ENCODE measurements at places on chromosomes 13 and 19.

DNA sequence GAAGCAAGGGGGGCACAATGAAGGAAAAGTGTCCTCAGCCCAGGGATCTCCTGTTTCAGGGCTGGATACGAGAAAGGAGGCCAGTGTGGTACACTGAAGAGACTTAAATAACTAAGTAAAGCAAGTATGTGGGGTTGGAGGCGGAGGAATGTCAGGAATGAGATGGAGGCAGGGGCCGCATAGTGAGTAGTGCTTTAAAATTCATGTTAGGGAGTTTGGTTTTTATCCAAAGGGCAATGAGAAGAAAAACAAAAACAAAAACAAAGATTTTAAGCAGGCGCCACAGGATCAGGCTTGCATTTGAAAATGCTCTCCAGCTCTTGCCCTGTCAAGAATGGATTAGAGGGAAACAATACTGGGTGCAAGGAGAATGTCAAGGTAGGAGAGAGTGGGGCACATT lies 273.4 kb downstream of the DCLK1 start:
- no peak for DNase-seq

DNA sequence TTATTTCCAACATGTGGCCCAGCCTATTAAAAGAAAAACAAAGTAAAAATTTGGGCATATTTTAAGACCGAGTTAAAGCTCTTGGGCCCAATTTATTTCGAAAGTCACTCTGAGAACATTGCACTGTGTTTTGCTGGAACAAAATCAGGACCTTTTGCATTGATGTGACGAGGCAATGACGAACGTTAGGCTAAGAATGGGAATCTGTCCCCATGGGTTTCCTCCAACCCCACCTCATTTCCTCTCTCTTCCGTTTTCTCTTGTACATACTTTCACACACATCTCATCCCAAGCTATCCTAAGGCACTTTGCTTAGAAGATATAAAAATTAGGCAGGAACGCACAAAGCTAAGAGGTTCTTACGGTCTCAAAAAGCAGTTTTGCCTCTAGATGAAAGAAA lies 22.1 kb downstream of the EDNRB start:
- DNase-seq = no peak

- DNase-seq = no peak
Measured at GRCh38 chr13:37435881-37436280, 162.7 kb downstream of the POSTN start.

DNA sequence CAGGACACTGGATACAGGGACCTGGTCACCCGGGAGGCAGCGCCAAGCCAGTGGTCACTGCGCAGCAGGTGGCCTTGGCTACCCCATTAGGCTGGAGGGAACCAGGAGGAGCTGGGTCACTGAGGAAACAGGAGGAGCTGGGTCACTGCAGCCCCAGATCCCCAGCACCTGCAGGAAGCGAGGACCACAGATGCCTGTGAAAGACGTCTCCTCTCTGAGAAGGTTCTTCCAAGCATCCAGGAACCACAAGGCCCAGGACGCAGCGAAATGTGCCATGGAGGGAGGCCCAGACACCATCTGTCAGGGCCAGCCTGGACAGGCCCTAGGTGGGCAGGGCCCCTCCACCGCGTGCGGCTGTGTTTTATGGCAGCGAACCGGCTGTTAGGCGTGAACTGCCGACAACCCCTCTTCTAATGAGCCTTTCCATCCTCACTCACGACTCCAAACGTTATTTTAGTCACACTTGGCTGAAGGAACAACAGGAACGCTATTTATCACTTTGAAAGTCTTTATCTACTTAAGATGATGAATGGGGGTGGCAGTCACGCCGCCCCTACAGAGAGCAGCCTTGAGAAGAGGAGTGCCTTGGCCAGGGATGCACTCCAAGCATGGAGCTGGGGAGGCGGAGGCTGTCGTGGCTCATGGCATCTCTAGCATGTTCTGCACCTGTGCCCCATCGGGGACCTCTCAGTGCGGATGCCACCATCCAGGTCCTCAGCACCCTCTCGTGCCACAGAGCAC lies 53.3 kb downstream of the CEBPG start:
- DNase-seq = no peak

- no peak for DNase-seq
Measured at GRCh38 chr13:24011266-24011665, 114.0 kb upstream of the C1QTNF9B start.

- no peak for DNase-seq
Measured at GRCh38 chr19:54141356-54141755, 3.8 kb downstream of the CNOT3 start.

- no peak for DNase-seq
Measured at GRCh38 chr19:58079792-58080191, 18.2 kb downstream of the ZSCAN18 start.

DNA sequence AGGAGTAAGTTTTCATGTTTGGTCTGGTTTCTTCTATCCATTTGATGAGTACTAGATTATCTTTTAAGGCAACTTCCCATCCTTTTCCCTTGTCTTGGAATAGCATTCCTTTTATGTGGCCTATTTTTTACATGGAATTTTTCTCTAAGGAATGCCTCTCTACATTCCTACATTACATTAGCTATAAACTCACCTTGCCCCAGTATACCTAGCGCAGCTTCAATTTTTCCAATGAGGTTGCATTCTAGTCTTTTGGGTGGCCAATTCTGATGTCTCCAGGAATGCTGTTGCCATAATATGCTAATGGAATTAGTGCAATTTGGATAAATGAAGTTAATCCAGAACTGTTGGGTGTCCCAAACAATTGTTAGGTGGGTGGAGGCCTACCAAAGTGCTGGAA lies 33.8 kb downstream of the KBTBD6 start:
- DNase-seq = no peak

- no peak for DNase-seq
Measured at GRCh38 chr13:20129076-20129475, 31.8 kb downstream of the GJA3 start.

DNA sequence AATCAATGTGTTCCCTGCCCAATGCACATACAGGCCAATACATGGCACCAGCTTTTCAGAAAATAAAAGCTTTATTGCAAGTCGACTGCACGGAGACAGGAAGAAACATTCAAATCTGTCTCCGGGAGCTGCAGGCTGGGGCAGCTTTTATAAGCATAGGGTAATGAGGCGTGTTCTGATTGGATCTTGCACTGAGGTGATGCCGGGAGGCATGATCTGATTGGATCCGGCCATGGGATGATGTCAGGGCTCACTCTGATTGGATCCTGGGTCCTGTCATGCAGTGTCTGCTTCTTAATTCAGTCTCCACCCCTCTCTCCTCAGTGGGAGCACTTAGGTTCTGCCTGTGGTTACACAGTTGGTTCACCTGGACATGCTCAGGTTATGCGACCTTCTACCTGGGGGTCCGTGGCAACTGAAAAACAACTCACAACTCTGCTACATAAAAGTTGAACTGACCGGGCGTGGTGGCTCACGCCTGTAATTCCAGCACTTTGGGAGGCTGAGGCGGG lies 11.8 kb upstream of the FBN3 start:
- DNase-seq = no peak

DNA sequence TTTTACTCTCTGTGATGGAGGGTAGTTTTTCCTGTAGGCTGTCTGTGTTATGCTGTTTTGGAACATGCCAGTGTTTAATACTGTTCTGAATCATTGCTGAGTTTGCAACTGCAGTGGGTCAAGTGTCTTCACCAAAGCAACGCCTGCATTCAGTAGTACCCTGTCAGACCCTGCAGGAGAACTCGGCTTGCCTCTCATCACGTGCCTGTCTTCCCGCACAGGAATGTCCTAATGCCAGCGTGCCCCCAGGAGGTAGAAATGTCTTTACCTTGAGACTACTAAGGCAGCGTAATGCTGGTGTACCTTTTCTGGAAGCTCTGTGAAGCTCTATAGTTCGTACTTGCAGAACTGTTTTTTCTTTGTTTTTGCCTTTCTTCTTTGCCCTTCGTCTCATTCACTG lies 42.3 kb downstream of the POLR1D start:
- DNase-seq = no peak

- DNase-seq = no peak
Measured at GRCh38 chr19:45505151-45505995, 1.9 kb upstream of the VASP start.

GRCh38 chr19:10450853-10451609 lies 30.7 kb downstream of the PDE4A start:
- no peak for DNase-seq

DNA sequence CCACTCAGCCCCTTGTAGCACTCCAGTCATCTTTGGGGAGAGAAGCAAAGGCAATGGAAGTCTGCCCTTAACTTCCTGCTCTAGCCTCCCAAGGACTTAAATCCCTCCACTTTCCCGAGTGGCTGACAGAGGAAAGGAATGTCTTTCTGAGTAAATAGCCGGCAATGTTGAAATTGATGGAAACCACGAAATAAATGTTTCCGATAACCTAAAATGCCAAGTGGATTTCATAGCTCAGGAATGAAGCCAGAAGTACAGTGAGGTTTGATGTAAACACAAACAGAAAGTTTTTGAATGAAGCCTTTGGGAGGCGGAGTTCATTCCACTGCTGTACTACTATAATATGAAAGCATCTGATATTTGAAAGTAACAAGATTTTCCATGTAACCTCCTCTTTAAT lies 14.0 kb upstream of the TBC1D4 start:
- DNase-seq = no peak

DNA sequence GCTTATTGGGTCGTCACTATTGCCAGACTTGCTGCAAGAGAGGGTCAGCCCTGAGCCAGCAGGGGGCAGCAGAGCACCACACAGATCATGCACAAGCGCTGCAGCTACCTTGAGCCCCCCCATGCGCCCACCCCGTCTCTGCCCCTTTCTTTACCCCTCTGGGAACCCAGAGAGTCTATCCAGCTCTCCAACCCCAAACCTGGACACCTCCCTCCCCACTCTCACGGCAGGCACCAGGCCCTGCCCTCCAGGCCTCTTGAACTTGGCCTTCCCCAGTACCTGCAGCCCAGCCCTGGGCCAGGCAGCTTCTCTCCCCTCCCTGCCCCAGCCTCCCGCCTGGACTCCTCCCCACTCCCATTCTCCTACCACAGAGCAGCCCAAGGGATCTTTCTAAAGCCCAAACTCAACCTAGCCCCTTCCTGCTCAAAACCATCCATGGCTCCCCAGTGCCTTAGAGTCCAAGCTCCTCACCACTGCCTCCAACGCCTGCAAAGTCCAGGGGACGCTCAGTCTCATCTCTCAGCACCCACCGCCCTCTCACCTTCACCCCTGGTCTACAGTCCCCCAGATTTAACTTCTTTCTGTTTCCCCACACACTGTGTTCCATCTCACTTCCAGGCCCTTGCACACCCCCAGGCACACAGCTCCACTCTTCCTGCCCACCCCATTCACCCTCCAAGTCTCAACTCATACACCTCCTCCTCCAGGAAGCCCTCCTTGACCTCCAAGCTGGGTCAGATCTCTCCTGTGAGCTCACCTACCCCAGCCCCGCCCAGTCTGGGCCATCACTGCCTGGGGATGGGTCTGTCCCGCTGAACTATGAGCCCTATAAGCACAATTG lies 9.4 kb upstream of the CEACAM16 start:
- DNase-seq = peak; percentile 61

DNA sequence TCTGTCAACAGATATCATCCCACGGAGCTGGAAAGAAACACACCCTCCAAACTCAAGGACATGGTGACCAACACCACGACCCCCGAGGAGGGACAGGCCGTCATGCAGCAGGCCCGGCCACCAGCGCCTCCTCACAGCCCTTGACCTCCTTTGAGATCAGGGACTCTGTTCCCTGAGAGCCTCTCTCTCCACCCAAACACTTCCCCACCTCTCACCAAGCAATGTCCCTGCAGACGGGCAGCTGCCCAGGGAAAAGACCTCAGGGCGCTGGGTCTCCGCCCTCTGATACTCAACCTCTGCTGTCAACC lies 10.0 kb downstream of the SCGB2B2 start:
- DNase-seq = no peak

- DNase-seq = no peak
Measured at GRCh38 chr13:74272826-74273225, 138.6 kb upstream of the KLF12 start.

DNA sequence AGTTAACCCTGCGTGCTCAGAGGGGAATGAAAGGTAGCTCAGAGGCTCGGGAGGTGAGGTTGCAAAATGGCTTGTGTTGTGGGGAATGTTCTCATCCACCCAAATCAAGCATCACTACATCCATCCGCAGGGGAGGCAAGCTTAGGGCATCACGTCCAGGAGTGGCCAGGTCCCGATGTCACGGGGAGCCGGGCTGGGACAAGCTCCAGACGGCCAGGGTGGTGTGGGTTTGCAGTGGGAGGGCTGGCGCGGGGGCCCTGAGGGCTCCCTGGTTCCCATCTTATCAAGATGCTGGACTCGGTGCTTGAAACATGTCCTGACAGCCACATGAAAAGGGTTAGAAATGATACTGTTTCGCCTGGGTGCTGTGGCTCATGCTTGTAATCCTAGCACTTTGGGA lies 25.8 kb downstream of the EPN1 start:
- no peak for DNase-seq

DNA sequence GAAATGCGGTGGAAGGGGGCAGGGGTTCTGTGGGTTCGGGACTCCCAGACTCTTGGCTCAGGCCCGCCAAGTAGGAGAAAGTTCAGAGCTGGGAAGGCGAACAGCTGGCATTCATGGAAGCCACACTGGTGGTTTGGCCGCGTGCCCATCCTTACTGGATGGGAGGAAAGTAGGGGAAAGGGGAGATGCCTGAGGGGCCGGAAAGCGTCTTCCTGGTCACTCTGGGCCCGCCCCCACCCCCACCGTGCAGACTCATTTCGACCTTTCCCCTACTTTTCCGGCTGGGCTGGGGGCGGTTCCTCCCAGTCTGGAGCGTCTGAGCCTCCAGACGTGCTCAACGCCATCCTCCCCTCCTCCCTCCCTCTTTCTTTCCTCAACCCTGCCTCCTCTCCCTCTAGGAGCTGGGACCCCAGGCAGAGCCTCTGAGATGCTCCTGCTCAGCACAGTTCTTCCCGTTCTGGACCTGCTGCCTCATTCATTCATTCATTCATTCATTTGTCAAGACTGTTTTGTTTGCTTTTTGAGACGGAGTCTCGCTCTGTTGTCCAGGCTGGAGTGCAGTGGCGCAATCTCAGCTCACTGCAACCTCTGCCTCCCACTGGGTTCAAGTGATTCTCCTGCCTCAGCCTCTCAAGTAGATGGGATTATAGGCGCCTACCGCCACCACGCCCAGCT lies 3.5 kb downstream of the ANGPTL4 start:
- DNase-seq = no peak

- no peak for DNase-seq
Measured at GRCh38 chr13:87361216-87361615, 310.0 kb upstream of the SLITRK5 start.

GRCh38 chr19:51324167-51324481 lies 12.7 kb downstream of the IGLON5 start:
- no peak for DNase-seq

DNA sequence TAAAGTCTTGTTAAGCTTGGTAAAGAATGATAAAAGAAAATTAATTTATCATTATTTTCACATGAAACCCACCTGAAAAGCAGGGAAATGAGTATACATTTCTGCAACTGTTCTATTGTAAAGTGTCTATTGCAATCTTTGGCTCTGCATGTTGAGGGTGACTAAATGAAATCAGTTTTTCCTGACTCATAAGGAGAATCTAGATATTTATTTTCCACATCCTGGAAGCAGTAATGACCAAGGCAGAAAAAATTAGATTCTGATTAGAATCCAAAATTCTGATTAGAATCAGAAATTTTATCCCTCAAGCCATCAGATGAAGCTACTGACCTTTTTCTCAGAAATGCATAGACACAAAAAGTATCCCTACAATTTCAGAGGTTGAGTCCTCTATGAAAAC lies 178.4 kb downstream of the MYO16 start:
- no peak for DNase-seq

- no peak for DNase-seq
Measured at GRCh38 chr13:31930901-31931522, 100.6 kb upstream of the FRY start.
